ENCODE measurements at places on chromosomes 6 and 20.

DNA sequence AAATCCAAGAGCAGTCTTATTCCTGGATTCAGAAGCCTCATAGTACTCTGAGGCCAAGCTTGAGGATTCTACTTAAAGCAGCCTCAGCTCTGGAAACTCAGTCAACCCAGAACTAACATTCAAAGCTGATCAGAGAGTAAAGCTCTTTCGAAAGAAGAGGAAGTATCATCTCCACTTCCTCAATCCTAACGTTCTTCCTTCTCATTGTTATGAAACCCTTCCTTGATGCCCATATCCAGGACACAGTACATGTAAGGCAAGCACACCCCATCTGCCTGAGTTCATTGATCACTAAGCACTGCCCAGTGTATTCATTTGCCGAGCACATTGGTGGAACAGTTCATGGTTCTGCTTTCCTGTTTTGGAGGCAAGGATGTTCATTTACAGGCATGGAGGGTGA is at the start of gene IPCEF1:
Gene IPCEF1, minus strand, starts transcription at position 114 of the 400 bp plus-strand sequence. CDS start 90,856 bp downstream, outside the sequence.
- no peak for DNase-seq

DNA sequence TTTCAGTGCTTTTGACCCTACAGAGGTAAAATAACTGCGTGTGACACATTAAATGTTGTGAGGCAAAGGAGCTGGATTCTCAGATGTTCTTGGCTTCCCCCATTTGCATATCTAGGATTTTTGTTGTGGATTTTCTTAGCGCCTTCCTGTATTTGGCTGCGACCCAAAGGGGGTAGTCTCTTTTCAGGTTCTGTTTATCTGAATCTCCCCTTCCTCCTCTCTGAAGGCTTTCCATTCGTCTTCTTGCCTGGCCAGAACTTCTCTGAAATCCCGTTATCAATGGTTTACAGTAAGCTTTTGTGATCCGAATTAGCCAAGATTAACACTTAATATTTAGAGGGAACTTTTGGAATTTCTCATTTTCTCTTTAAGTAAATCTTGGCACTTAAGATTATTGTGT is 60.8 kb downstream of the ADGRB3 start:
- DNase-seq: no peak

GRCh38 chr20:34907616-34908469 is 31.4 kb downstream of the ACSS2 start:
- DNase-seq: no peak

DNA sequence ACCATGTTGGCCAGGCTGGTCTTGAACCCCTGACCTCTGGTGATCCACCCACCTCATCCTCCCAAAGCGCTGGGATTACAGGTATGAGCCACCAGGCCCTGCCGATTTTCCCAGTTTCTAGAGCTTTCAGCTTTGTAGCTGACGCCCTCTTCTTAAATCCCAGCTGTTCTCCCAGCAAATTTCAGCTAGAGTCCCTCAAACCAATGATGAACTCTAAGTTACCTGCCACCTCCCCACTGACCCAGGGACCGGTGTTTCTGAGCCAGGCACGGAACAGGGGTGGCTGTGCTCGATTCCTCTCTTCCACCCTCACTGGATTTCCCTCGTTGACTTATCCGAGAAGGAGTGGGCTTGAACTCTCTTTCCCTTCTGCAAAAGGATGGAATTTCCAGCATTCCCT is 39.1 kb downstream of the SUN5 start:
- DNase-seq: no peak

- DNase-seq: no peak
These were observed 82.3 kb downstream of the DNAH8 start for GRCh38 chr6:38797391-38797790.

- DNase-seq: peak; percentile 35
These were observed 17.8 kb upstream of the HSF2 start for GRCh38 chr6:122381494-122382265.

- no peak for DNase-seq
These were observed 213.0 kb upstream of the LAMP5 start for GRCh38 chr20:9301129-9302090.

DNA sequence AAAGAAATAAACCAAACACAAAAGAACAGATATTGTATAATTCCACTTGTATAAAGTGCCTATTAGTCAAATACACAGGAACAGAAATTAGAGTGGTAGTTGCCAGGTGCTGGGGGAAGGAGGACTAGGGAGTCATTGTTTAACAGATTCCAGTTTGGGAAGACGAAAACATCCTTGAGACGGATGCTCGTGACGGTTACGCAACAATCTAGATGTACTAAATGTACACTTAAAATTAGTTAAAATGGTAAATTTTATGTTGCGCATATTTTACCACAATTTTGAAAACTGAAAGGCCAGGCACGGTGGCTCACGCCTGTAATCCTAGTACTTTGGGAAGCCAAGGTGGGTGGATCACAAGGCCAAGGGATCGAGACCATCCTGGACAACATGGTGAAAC is 111.0 kb downstream of the PKHD1 start:
- no peak for DNase-seq

GRCh38 chr20:56986931-56987720 is 279.3 kb downstream of the BMP7 start:
- no peak for DNase-seq

DNA sequence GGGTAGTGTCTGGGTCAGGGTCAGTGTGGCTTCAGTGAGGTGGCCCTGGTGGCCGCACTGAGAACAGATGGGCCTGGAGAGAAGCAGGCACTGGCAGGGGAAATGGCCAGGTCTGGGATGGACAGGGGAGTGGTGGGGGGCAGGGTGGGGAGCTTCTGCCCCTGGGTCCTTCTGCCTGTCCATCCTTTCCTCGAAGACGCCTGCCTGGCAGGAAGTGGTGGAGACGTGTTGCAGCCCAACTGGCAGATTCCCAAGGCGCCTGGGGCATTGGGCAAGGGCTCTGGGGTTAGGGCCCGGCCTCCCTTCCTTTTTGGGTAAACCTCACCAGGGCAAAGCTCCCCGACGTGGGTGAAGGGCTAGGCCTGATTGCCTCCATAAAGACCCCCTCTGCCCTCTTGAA is 10.4 kb downstream of the SRC start:
- no peak for DNase-seq

- no peak for DNase-seq
These were observed 92.9 kb downstream of the SAMD3 start for GRCh38 chr6:130129762-130130246.

DNA sequence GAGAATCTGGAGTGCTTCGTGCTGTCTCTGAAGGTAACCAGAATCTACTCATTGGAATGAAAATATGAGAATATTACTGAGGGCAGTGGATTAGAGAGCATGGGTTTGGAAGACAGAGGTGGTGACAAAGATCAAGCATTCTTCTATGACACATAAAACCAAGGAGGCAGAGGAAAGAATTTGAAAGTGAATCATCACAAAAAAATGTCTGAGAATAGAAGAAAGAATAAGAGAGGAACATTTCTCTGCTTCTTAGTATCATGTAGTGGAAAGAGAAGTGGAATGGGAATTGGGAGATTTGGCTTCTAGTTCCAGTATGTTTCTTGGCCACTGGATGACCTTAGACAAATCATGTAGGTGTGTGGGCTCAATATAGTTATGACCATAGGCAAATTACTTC is 474.0 kb downstream of the TFAP2B start:
- DNase-seq: no peak

DNA sequence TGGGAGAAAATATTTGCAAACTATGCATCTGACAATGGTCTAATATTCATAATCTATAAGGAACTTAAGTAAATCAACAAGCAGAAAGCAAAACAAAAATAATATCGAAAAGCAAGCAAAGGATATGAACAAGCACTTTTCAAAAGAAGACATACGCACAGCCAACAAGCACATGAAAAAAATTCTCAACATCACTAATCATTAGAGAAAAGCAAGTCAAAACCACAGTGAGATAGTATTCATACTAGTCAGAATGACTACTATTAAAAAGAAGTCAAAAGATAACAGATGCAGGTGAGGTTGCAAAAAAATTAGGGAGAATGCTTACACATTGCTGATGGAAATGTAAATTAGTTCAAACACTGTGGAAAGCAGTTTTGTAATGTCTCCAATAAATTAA is 410.2 kb downstream of the MMUT start:
- no peak for DNase-seq

DNA sequence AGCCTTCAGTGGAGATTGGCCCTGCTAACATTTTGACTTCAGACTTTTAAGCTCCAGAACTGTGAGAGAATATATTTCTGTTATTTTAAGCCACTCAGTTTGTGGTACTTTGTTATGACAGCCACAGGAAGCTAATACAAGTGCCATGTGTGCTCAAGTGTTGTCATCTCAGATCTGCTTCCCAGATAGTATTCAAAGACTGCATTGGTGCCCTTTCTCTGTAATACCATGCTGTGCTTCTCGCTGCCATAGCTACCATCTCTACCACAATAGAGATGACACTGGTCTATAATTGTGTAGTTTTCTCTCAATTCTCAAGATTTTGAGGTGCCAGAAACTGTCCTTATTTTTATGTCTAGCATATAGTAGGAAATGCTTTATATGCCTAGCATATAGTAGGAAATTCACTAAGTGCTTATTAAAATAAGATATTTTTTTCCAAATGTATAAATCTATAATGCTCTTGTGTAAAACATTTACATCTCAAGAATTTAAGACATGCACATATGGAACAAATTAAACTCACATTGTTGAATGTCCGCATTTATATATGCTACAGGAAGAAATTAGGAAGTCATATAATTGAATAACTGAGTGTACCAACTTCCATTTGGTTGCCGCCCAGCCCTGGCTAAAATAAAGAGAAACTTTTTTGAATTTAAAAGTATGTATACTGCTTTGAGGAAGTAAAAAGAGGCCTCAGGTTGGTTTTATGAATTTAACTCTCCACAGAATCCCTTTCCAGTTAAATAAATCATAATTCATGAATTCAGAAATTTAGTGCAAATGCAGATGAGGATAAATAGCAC is 77.6 kb downstream of the TPBG start:
- DNase-seq: no peak

DNA sequence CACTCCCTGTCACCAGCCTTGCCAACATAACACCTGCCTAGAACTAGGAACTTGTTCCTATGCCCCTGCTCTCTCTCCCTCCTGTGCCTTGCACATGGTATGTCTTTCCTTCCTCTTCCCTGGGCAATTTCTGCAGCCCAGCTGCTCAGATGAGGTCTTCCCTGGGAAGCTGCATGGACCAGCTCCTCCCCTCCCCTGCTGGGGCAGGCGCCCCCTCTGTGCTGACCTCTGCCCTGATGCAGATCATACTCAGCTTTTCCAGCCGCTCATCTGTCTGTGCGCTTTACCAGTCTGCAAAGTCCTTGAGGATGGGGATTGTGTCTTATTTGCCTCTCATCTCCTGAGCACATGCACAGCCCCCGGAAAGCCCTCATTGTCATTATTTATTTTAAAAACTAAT is 161.8 kb downstream of the SCML4 start:
- no peak for DNase-seq

- no peak for DNase-seq
These were observed 52.2 kb downstream of the GOPC start for GRCh38 chr6:117550078-117550600.

Data from T-cell (primary cell).